Daoy (cell line): ENCODE measurements at places on chromosomes 1 and 21. TPM values are rescaled to one million over a fixed set of nuclear protein-coding genes. Genes with fewer than 3 reads are reported as not detected.

DNA sequence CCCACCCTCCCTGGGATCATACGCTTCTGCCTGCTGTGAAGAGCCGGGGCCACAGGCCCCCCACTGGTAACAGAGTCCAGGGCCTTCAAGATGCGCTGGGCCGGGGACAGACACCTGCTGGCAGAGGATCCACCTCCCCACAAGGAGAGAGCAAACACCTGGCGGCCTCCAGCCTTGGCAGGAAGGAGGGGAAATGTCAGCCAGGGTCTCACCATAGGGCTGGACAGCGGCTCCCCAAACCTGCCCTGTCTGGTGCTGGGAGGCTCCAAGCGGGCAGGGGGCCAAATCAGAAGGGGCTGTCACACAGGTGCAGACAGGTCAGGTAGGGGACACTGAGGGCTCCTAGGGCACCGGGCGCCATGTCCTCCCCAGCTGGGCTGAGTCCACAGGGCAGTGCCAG lies 58.9 kb downstream of the KCNAB2 start:
- DNase-seq, result no peak

The SPATA1 gene
- 0.24 and 0.63 TPM in 2 replicates for total RNA-seq

DNA sequence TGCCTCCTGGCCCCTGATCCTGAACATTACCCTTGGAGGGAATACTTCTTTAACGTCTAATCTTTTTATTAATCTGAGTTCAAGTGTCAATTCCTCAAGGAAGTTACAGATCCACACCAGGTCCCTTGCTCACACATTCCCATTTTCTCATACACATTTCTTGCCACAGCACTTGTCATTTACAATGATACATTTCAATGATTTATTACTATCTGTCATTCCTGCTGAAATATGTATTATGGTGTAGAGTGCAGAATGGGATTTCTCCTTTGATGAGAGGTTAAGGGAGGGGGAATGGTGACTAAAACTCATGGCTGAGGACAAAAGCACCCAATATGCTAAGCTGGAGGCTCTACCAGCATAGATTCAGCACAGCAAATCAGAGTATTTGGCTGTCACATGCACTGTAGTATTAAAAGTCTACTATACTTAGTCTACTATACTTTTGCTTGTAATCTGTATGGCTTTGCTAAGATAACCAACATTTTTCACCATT lies 982.5 kb downstream of the TTLL7 start:
- DNase-seq, result no peak

GRCh38 chr1:76158126-76158525 lies 83.6 kb downstream of the ST6GALNAC3 start:
- peak; percentile 57 for DNase-seq

GRCh38 chr1:167601442-167602383 lies 28.3 kb upstream of the RCSD1 start:
- no peak for DNase-seq

GRCh38 chr1:1975535-1975934 lies 28.1 kb downstream of the CFAP74 start:
- peak; percentile 1 for DNase-seq

The OR2M3 gene
- not detected in 2 replicates for total RNA-seq

GRCh38 chr1:239288820-239289554 lies 97.4 kb upstream of the CHRM3 start:
- DNase-seq, result no peak

GRCh38 chr1:112833806-112834205 lies 118.7 kb upstream of the PPM1J start:
- DNase-seq, result no peak

GRCh38 chr1:94329986-94330385 lies 88.2 kb upstream of the ABCD3 start:
- peak; percentile 65 for DNase-seq

GRCh38 chr1:220160027-220160426 lies 66.1 kb downstream of the IARS2 start:
- DNase-seq, result no peak

The ADAM15 gene
- total RNA-seq, result 44.5 and 46.2 TPM in 2 replicates

GRCh38 chr1:31063631-31064030 lies 1.9 kb downstream of the PUM1 start:
- no peak for DNase-seq

DNA sequence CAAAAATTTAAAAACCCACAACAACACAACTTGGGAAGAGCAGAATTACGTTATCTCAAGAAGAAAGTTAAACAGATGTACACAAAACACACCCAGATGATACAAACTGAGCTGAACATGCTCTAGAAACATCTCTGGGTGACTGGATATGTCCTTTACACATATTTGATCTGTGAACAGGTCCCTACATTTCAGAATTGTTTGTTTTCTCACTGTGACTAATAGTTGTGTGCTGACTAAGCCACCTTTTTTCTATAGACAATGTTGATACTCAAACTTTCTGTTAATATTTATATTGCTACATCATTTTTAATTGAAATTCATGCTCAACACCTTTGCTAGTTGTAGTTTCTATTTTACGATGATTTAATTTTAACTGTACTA lies 1.0 kb upstream of the F11R start:
- DNase-seq, result no peak

- no peak for DNase-seq
Observed at GRCh38 chr1:17614586-17614985, 75.1 kb downstream of the ARHGEF10L start.

The PLD5 gene
- total RNA-seq, result 0.11 TPM in 1 of 2 replicates, not detected in the other

- DNase-seq, result no peak
Observed at GRCh38 chr1:21174654-21175323, 1.9 kb downstream of the EIF4G3 start.

GRCh38 chr1:56817716-56818463 lies 1.3 kb downstream of the FYB2 start:
- DNase-seq, result no peak

- no peak for DNase-seq
Observed at GRCh38 chr1:119294199-119294598, 74.4 kb upstream of the HAO2 start.

The CCDC27 gene
- not detected in 2 replicates for total RNA-seq

GRCh38 chr1:34320053-34320669 lies 143.5 kb downstream of the C1orf94 start:
- DNase-seq, result peak; percentile 68

The KLHDC9 gene
- not detected in 2 replicates for total RNA-seq

GRCh38 chr1:54815086-54815876 lies 14.2 kb upstream of the TTC22 start:
- DNase-seq, result no peak

The LHX8 gene
- total RNA-seq, result 0.46 TPM in 1 of 2 replicates, not detected in the other

The CSMD2 gene
- total RNA-seq, result 3.8 and 5.0 TPM in 2 replicates

- DNase-seq, result no peak
Observed at GRCh38 chr1:15160626-15161025, 7.1 kb downstream of the TMEM51 start.

DNA sequence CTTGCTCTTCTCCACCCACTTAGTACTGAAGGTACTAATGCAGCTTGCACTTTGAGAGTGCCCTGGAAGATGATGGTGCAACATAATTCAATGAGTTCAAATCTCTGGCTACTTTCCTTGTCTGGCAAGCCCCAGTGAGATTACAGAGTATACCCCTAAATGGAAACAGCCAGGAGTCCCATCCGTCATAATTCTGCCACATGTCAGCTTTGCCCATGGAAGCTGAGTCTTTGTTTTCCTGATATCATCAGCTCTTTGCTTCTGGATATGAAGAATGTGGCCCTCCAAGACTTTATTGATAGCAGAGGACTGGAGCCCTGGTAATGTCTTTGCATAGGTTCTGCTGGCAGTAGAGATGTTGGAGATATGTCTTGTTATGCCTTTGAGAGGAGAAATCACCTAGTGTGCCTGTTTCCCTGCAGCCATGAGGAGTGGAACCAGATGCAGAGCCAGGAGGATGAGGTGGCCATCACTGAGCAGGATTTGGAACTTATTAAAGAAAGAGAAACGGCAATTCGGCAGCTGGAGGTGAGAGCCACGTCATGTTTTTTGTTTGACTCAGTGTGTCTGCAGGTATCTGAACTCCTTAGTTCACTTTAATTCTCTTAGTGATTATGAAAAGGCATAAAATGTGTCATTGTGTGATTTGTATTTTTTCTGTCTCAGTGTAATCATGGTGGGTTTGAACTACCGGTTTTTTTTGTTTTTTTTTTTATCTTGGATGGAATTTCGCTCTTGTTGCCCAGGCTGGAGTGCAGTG lies 18.7 kb upstream of the PPP1R8 start:
- DNase-seq, result no peak

GRCh38 chr1:153490272-153491051 lies 30.0 kb upstream of the S100A7 start:
- peak; percentile 88 for DNase-seq

- DNase-seq, result no peak
Observed at GRCh38 chr1:33768106-33768505, 95.8 kb upstream of the HMGB4 start.

DNA sequence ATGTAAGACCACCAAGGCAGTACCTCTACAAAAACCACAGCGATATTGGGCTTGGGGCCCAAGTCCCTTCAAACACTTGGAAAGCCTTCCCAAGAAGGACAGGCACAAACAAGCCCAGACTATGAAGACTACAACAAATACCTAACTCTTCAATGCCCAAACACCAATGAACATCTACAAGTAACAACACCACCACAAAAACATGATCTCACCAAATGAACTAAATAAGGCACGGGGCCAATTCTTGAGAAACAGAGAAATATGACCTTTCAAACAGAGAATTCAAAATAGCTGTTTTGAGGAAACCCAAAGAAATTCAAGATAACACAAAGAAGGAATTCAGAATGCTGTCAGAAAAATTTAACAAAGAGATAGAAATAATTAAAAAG lies 86.8 kb downstream of the COL24A1 start:
- DNase-seq, result no peak

- DNase-seq, result no peak
Observed at GRCh38 chr1:200909071-200909470, 14.4 kb downstream of the INAVA start.
